ENCODE measurements at places on chromosomes 4 and X.

DNA sequence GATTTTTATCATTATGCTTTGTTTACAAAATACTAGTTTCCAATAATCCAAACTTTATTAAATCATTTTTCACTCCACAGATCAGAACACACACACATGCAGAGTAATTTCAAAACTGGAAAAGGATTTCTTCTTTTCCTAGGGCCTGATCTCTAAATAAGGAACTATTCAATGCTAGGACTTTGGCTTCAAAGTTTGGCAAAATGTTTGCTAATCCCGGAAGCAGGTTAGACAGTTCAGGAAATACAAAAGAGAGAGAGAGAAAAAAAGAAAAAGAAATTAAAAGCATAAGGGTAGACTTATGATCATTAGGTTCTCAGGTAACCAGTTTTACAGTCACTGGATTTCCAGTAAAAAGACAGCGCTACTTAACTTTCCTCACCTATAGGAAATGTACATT lies 211.0 kb downstream of the DCLK2 start:
- DNase-seq: no peak

- DNase-seq: no peak
These were observed 944.4 kb downstream of the PDHA2 start for GRCh38 chr4:96784336-96784735.

GRCh38 chr4:101792056-101792590 lies 1.6 kb downstream of the BANK1 start:
- no peak for DNase-seq

DNA sequence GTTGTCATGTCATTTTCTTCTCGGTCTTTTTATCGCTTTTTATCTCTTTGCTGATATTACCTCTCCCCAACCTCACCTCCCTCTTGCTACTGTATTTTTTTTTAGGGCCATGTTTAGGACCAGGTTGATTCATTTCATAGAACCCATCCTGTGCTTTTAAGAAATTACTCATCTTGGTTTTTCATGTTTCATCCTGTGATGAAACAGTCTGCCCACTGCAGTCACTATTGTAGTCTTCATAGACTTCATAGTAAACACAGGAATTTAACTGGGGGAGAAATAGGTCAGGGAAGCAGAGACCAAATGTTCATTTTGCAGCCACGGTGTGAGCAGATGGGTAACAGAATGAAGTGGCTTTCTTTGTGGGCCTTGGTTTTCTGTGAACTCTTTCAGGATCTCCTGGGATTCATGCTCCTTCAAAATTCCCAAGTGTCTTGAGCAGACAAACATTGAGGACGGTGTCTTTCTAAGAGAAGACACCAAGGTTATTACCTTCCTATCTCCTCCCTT lies 161.8 kb downstream of the NAA11 start:
- DNase-seq: no peak

DNA sequence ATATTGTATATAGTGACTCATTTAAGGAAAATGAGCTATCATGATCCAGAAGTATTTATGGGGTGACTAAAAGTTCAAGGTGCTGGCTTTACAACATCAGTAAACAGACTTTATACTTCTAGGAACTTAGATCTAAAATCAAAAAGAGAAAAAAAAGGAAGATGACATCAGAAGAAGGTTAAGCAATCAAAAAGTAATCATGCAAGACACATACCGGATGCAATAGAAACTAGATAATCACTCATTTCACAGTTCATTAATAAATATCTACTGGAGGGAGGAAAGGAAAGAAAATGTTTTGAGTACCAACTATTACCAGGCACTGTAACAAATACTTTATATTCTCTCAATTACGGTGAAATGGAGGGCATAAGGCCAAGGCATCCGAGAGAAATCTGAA lies 276.4 kb downstream of the SPRY1 start:
- DNase-seq: no peak

- no peak for DNase-seq
These were observed 175.4 kb downstream of the SH3BGRL start for GRCh38 chrX:81377329-81377728.

- no peak for DNase-seq
These were observed 84.4 kb downstream of the STOX2 start for GRCh38 chr4:183989461-183989860.

Measured in NCI-H2029 (cell line).